WTC11 (cell line): ENCODE measurements at places on chromosomes 11 and 22. TPM values are rescaled to one million over a fixed set of nuclear protein-coding genes. Genes with fewer than 3 reads are reported as not detected.

DNA sequence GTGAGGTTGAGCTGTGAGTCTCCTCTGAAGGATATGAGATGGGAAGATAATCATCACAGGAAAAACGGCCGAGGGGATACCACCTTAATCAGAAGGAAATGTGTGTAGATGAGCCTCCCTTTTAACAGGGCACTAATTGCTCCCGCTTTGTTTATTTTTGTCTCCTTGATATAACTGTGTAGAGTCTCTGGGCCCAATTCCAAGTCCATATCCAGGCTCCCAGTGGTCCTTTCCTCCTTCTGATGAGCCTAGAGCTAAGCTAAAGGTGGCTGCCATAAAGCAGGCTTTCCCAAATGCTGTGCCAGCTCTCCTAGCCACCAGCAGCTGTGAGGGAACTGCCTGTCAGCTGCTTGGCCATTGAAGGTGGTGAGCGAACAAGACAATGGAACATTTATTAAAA is 17.1 kb upstream of the CCDC90B start:
- DNase-seq: no peak
- no peaks in the 10 kb centered on the region for H3K4me1 ChIP-seq
- H3K4me3 ChIP-seq: no peak overlapping the region
- no peaks in the 10 kb centered on the region; the same call in 1 of the 2 replicates for H3K27me3 ChIP-seq

DNA sequence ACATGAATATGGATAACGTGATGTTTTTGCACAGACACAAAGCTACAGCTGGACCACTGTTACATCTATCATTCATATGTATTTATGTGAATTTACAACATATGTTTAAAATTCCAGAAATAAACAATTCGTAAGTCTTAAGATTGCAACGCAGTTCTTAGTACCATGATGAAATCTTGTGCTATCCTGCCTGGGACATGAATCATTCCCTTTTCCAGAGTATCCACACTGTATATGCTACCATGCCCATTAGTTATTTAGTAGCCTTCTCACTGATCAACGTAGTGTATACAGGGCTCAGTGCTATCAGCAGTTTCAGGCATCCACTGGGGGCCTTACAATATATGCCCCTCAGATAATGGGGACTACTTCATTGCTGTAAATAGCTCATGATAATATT is 4.3 kb downstream of the ATL3 start:
- peaks cover under 1% of the 10 kb centered on the region; the same call in 1 of the 2 replicates for H3K27me3 ChIP-seq
- H3K4me3 ChIP-seq: no peak overlapping the region
- no peak overlapping the region for H3K27ac ChIP-seq
- no peak for DNase-seq

SNX32 gene
- 2.2 to 3.4 TPM (median 2.9 TPM) in 3 replicates for total RNA-seq

DNA sequence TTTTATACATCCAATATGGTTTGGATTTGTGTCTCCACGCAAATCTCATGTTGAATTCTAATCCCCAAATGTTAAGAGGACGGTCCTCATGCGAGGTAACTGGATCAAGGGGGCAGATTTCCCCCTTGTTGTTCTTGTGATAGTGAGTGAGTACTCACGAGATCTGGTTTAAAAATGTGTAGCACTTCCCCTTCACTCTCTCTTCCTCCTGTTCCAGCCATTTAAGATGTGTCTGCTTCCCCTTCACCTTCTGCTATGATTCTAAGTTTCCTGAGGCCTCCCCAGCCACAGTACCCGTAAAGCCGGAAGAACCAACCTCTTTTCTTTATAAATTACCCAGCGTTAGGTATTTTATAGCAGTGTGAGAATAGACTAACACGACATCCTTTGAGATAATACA is 98.6 kb downstream of the TTC28 start:
- H3K27me3 ChIP-seq: no peaks in the 10 kb centered on the region; the same call in 1 of the 2 replicates
- H3K4me1 ChIP-seq: peaks cover 13% of the 10 kb centered on the region; the same call in 1 of the 2 replicates
- no peak overlapping the region for H3K4me3 ChIP-seq

GRCh38 chr11:130872981-130873380 is 43.3 kb downstream of the SNX19 start:
- H3K4me1 ChIP-seq: no peaks in the 10 kb centered on the region
- H3K27me3 ChIP-seq: no peaks in the 10 kb centered on the region
- no peak for DNase-seq
- H3K27ac ChIP-seq: no peak overlapping the region
- no peak overlapping the region for H3K4me3 ChIP-seq
- peaks cover 7% of the 10 kb centered on the region for H3K36me3 ChIP-seq

GRCh38 chr11:1642288-1643145 is 12.9 kb downstream of the KRTAP5-5 start:
- no peak overlapping the region for H3K27ac ChIP-seq
- peaks cover 3% of the 10 kb centered on the region for H3K4me1 ChIP-seq
- no peak for DNase-seq
- no peak overlapping the region for H3K4me3 ChIP-seq
- H3K36me3 ChIP-seq: no peaks in the 10 kb centered on the region

DNA sequence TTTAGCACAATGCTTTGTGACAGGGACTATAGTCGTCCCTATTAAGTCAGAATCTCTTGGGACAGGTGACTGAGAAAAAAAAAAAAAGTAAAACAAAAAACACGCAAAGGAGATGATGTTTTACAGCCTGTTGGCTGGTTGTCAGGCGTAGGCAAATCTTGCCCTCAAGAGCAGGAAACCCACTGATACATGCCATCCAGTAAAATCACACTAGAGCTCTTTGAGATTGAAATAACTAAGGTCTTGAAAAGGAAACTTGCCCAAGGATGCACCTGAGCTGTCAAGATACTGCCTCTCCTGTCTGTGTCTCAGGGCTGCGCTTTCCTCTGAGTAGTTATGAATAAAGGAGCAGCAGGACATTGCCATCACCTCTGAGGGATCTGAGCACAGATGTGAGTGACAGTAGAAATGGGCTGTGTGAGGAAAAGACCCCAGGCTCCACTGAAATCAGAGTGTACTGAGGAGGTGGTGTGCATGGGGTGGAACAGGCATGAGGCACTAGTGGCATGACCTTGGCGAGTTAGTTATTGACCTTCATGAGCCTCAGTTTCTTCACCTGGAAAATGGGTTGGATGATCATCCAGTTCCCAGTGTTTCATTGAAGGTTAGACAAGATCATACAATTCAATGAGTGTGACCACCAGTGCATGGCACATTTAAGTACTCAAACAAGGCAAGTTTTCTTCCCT is 23.3 kb downstream of the MICAL2 start:
- no peaks in the 10 kb centered on the region for H3K27me3 ChIP-seq
- no peaks in the 10 kb centered on the region for H3K36me3 ChIP-seq
- no peak for DNase-seq
- peaks cover 5% of the 10 kb centered on the region for H3K4me1 ChIP-seq

GRCh38 chr11:93585758-93586157 is 42.6 kb upstream of the SMCO4 start:
- DNase-seq: no peak
- no peaks in the 10 kb centered on the region for H3K4me1 ChIP-seq
- H3K36me3 ChIP-seq: no peaks in the 10 kb centered on the region
- H3K27ac ChIP-seq: no peak overlapping the region

DNA sequence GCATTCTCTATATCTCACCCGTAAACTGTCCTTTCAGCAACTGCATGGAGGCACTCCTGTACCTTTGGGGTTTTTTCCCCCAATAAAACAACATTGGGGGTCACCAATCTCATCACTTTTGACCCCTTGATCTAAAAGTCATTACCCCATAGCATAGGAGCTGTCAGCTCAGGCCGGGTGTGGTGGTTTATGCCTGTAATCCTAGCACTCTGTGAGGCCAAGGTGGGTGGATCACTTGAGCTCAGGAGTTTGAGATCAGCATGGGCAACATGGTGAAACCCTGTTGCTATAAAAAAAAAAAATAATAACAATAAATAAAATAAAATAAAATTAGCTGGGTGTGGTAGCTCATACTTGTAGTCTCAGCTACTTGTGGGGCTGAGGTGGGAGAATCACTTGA is 17.1 kb upstream of the GDPD4 start:
- no peaks in the 10 kb centered on the region for H3K4me1 ChIP-seq
- peaks cover 17% of the 10 kb centered on the region for H3K36me3 ChIP-seq
- no peak for DNase-seq
- H3K27ac ChIP-seq: no peak overlapping the region
- H3K27me3 ChIP-seq: no peaks in the 10 kb centered on the region
- no peak overlapping the region for H3K4me3 ChIP-seq

- H3K27me3 ChIP-seq: peaks cover 4% of the 10 kb centered on the region
- DNase-seq: peak; percentile 90
- peak overlapping the region; percentile 46 for H3K4me3 ChIP-seq
- no peaks in the 10 kb centered on the region for H3K4me1 ChIP-seq
- H3K36me3 ChIP-seq: no peaks in the 10 kb centered on the region
- H3K27ac ChIP-seq: no peak overlapping the region
Measured at GRCh38 chr11:75450826-75451821, 18.1 kb upstream of the KLHL35 start.

DNA sequence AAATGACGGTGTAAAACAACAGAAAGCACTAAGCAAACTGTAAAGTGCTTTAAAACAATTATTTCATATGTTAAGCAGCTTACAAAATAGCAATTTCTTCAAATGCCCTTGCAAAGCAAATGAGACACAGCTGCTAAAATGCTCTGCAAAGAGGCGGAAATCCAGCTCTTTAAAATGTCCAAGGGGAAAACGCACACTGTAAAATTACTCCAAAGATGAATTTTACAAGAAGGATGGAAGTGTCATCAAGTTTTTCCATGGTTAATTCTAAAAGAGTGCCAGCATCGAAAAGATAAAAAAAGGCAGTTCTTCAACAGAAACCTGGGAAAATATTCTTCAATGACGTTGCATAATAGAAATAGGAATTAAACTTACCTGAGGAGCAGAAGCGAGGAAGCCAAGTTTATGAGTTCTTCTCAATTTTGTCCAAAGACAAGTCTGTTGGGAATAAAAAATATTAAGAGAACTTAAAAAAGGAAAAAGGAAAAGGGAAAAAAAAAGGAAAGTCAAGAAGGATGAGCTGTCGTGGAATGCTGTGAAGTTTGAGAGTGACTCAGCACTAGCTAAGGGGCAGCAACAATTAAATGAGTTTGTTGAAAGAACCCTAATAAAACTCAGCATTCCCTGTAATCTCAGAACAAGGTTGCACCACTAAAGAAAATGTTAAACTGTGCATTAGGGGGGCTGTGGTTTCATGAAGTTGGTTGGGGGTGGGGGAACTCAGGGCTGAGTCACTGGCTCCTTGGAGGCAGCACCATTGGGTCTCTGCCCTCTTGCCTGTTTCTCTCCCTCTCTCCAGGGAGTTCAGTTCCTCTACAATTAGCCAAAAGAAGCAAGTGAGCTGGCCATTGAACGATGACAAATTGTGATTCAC is 64.2 kb upstream of the BLID start:
- no peak overlapping the region for H3K4me3 ChIP-seq
- no peaks in the 10 kb centered on the region for H3K27me3 ChIP-seq
- peaks cover 10% of the 10 kb centered on the region for H3K4me1 ChIP-seq
- no peaks in the 10 kb centered on the region for H3K36me3 ChIP-seq
- no peak for DNase-seq

- H3K4me1 ChIP-seq: peaks cover 38% of the 10 kb centered on the region
- no peaks in the 10 kb centered on the region for H3K27me3 ChIP-seq
- H3K36me3 ChIP-seq: no peaks in the 10 kb centered on the region
- no peak for DNase-seq
Measured at GRCh38 chr11:113177671-113178070, 136.7 kb upstream of the TTC12 start.

FAM83F gene
- total RNA-seq: 33.8 to 43.1 TPM (median 35.4 TPM) in 3 replicates

GRCh38 chr11:113532697-113533424 is 57.7 kb upstream of the DRD2 start:
- peaks cover 4% of the 10 kb centered on the region for H3K27me3 ChIP-seq
- no peak overlapping the region for H3K4me3 ChIP-seq
- H3K4me1 ChIP-seq: peaks cover 6% of the 10 kb centered on the region
- no peak overlapping the region for H3K27ac ChIP-seq
- DNase-seq: peak; percentile 85

DNA sequence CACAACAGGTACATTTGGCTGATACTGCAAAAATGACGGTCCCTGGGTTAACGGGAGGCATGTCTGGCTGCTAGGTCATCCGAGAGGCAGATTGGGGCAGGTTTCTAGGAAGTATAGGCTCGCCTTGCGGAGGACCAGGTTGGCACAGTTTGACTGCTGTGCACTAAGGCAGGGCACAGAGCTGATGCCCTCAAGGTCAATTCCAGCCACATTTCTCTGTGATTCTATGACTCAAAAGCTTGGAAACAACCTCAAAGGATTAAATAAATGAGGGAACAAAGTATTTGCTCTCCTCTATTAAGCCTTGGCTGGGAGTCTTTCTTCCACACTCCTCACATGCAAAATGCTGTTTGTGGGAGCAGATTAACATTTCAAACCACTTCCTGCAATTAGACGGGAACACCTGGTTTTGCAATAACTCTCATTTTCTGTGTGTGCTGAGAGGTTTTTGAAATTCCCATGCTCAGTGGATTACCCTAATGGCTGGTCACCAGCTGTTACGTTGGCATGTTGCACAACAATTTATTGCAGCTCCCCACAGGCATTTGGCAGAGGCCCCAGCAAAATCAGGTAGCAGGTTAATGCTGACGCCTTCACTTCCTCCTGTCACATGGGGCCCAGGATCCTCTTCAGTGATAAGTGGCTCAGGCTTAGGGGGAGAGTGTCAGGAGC is 61.0 kb upstream of the PLET1 start:
- H3K4me1 ChIP-seq: peaks cover 22% of the 10 kb centered on the region
- no peak for DNase-seq
- peak overlapping the region; percentile 45 for H3K27ac ChIP-seq
- peaks cover 9% of the 10 kb centered on the region for H3K36me3 ChIP-seq

PHF21B gene
- 90.6 to 107 TPM (median 92.5 TPM) in 3 replicates for total RNA-seq

DNA sequence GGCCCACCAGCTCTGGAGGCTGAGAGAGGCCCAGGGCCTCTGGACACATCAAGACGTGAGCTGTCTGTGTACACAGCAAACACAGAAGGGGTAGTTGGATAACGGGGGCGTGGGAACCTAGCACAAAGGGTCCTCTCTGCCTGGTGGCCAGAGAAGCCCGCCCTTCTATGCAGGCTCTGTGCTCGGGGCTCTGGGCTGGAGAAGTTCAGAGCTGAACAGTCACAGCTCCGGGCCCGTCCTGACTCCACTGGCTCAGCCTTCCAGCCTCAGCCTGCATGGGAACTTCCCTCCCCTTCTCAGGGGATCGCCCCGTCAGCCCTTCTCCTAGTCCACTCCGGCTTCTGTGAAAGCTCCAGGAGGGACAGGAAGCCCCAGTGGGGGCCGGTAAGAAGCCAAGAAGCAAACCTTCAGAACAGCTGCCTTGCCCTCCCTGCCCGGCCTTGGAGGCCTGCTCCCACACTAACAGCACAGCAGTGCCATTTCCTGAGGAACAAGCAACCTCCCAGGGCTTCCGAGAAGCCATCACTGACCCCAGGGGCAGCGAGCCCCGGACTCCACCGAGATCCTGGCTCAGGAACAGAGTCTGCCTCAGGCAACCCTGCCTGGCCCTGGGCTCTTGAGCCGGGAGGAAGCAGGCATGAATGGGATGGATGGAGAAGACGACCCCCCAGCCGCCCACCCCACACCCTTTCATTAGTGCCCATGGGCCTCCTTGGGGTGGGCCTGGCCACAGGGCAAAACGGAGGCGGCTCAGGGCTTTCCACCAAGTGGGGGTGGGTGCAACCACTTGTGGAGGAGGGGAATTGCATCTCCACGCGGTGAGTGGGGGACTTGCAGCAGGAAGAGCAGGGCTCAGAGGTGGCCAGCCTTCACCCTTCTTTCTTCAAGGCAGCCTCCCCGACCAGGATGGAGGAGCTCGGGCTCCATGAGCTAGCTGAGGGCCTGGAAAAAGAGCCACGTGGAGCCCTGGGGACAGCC is 119.8 kb downstream of the ST3GAL4 start:
- no peaks in the 10 kb centered on the region for H3K36me3 ChIP-seq
- no peaks in the 10 kb centered on the region; the same call in 1 of the 2 replicates for H3K27me3 ChIP-seq
- no peak overlapping the region for H3K27ac ChIP-seq
- no peaks in the 10 kb centered on the region for H3K4me1 ChIP-seq

GRCh38 chr11:1826552-1827094 is 8.2 kb upstream of the SYT8 start:
- H3K27ac ChIP-seq: no peak overlapping the region
- peaks cover 2% of the 10 kb centered on the region; the same call in 1 of the 2 replicates for H3K4me1 ChIP-seq
- no peaks in the 10 kb centered on the region; the same call in none of the 2 replicates for H3K27me3 ChIP-seq
- peak; percentile 58 for DNase-seq

PYGM gene
- 6.6 to 8.7 TPM (median 8.2 TPM) in 3 replicates for total RNA-seq
